ENCODE measurements at places on chromosomes 6 and 20. TPM values are rescaled to one million over a fixed set of nuclear protein-coding genes. Genes with fewer than 3 reads are reported as not detected.

GRCh38 chr6:134853111-134854055, 96.5 kb downstream of the ALDH8A1 start:
- no peak for DNase-seq

HFE gene
- total RNA-seq: 1.2 TPM

DNA sequence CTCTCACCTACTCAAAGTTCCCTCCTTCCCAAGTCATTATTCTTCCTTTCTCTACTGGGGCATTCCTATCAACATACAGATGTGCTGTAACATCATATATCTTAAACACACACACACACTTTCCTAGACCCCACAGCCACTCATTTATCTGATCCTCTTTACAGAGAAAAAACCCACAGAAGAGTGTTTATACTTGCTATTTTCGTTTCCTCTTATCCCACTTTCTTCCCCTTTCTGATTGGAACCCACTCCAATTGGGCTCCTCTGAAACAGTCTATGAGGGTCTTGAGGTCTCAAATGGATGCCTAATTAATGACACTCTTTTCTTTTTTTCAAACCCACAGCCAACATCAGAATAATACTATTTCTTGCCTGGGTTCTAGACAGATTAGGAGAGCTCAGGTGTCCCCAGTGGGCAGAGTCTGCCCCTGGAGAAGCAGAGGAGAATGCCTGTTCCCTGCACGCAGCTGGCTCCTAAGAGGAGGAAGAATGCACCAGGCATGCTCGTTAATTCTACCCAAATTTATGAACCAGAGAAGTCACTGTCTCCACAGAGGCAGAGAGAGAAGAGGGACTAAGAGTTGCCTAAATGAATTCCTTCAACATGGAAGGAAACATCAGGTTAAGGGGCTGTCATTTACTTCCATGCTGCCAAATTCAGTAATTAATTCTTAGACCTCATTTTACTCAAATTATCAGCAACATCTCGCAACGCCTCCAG, 65.9 kb downstream of the CRYBG1 start:
- no peak for DNase-seq

ZMYND8 gene
- total RNA-seq: 42.7 TPM

DNA sequence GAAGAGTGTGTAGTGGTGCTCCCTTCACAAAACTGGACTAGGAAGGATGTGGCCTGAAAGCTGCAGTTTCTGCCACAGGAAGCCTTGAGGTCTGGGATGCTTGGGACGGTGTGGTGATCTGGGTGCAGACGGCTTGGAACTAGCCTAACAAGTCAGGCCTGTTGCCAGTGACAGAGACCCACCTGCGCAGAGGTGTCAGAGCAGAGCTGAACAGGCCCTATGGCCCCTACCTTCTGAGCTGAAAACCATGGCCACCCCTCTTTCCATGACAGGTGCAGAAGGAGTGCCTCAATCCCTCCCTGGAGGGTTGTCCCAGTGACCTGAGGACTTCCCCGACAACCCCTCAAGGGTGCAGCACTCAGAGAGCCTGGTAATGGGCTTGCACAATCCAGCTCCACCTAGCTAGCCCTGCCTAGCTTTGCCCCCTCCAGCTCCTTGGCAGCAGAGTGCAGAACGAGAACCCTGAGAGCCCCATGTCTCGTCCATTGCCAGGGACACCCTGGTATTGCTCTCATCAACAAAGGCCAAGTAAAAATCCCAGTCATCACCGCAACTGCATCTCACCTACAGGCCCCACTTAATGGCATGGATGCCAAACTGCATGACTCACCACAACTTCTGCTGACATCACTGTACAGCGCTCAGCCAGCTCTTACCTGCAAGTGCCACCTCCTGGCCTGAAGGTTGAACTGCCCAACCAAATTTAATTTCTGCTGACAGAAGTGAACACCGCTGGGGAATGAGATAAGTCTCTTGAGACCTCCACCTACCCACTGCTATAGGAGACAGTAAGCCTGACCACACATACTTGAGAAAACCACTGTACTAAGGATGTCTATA, 563.1 kb downstream of the TFAP2A start:
- no peak for DNase-seq

SLC16A10 gene
- 5.1 TPM for total RNA-seq

GRCh38 chr6:150735341-150735851, 130.1 kb upstream of the MTHFD1L start:
- no peak for DNase-seq

RUNX2 gene
- 47.6 TPM for total RNA-seq

GRCh38 chr6:104860221-104860620, 502 bp upstream of the HACE1 start:
- DNase-seq: no peak

LCA5 gene
- 0.08 TPM for total RNA-seq

TNFRSF21 gene
- 0.47 TPM for total RNA-seq
